ENCODE measurements at places on chromosomes 13 and 19.

- no peak for DNase-seq
These were observed 3.6 kb downstream of the NACC1 start for GRCh38 chr19:13121551-13122274.

- DNase-seq = no peak
These were observed 91.8 kb upstream of the TSC22D1 start for GRCh38 chr13:44667943-44668342.

- no peak for DNase-seq
These were observed 25.3 kb upstream of the TBC1D4 start for GRCh38 chr13:75507027-75508001.

DNA sequence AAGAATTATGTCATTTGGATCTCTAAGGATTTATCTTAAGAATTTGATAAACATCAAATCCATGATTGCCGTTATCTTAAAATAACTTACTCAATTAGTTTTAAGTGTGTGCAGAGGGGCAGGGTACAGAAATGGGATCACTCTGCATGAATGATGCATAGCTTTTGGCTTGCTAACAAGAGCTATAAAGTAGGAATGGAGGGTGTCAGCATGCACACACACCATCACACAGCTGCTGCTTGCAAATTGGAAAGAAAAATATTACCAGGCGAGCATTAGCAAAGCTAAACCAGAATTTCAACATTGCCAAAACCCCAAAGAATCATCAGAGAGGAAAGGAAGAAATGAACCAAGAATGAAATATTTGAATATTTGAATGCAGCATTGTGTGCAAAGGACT, 580.6 kb downstream of the LMO7 start:
- DNase-seq = no peak

- peak; percentile 23 for DNase-seq
These were observed 155.5 kb downstream of the TBC1D4 start for GRCh38 chr13:75326173-75327134.

DNA sequence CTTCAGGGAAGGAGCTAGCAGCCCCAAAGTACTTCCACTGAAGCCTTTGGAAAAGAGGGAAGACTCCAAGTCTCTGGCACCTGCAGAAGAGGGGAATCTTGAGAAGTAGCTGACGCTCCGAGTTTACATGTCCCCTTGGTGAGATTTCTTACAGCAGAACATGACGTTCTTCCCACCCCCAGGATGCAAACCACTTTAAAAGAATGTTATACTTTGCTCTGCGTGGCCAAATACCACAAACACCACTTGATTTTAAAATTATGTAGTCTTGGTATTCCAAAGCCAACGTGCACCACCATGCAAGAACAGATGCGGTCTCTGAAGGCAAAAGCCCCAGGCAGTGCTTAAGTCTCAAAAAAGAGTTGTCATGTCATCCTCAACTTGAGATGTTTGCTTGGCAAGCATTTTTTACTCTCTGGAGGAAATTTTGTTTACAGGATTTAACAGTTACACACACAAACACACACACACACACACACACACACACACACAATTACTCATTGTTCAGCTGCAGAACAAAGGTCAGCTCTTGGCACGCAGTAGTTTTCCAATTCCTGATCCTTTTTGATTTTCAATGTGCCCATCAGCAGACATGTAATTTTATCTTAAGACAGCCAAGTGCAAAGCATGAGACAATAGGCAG, 106.1 kb downstream of the RGCC start:
- no peak for DNase-seq

DNA sequence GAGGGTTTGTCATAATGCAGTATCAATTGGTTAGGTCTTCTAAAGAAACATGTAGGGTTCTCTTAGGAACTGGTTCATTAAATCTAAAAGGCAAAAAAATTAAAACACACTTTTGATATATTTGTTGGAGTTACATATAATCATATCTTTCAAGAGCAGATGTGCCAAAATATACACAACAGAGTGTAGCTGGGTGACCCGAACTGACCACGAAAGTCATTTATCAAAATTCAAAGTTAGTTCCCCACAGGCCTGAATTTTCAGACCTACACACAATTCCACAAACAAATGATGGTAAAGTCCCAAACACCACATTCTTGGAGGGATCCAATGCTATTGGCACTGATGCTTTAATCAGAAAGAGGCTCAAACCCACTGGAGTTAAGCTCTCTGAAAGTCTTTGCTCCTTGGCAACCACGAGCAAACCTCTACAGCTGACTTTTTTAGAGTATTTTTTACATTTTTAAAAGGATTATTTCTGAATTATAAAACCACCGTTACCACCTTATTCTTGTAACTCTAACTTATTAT, 50.9 kb downstream of the IRS2 start:
- no peak for DNase-seq

DNA sequence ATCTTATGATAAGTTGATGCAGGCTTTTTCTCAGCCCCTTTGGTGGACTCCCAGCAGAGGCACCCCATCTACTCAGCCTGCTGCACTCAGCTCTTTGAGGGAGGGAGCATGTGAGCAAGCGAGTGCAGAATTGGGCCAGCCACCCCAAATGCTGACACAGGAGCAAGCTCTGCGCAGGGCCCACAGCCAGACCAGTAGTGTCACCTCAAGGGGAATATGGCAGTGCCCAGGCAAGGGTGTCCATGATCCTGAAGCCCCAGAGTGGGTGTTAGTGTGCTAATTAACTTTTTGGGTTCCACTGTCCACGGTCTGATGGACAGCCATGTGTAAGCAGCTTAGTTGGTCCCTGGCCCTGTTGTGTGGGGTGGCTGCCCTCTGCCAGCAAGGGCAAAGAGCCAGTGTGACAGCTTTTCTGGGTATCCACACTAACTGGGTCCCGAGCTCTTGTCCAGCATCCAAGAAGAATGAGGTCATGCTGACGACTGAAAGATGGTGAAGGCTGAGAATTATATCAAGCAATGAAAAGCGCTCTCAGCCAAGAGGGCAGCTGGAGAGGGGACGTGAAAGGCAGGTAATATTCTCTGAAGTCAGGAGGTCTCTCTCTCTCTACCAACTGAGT, 898.3 kb upstream of the PCDH9 start:
- no peak for DNase-seq

DNA sequence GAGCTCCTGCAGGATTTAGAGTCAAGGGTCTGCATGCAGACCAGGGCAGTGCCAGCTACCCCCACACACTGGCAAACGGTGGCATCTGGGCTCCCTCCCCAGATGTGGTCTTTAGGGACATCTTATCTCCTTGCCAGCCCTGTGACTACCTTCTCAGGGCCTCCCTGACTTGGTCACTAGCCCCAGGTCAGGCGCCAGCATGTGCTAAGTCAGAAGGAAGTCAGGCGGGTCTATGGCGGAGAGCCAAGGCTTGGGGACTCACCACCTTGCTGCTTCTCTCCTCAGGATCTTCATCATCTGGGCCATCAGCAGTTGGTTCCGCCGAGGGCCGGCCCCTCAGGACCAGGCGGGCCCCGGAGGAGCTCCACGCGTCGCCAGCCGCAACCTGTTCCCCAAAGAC, 17.6 kb downstream of the CLPTM1 start:
- DNase-seq = no peak

GRCh38 chr19:459724-460511, 915 bp downstream of the SHC2 start:
- DNase-seq = no peak

DNA sequence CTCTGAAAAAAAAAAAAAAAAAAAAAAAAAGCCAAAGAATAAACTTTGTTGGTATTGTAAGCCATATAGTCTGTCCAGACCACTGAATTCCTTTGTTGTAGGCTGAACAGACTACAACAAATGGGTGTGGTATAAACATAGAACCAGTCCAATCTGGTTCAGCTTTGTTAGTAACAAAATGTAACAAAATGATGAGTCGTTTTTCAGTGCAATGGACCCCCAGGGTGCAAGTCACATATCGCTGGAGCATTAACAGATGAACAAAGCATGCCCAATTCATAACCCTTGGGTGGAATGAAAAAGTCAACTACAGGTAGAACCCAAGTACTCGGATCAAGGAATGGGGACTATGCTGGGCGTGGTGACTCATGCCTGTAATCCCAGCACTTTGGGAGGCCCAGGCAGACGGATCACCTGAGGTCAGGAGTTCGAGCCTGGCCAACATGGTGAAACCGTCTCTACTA, 13.6 kb upstream of the FCHO1 start:
- no peak for DNase-seq

- no peak for DNase-seq
These were observed 4.9 kb downstream of the CERS4 start for GRCh38 chr19:8213827-8214672.

DNA sequence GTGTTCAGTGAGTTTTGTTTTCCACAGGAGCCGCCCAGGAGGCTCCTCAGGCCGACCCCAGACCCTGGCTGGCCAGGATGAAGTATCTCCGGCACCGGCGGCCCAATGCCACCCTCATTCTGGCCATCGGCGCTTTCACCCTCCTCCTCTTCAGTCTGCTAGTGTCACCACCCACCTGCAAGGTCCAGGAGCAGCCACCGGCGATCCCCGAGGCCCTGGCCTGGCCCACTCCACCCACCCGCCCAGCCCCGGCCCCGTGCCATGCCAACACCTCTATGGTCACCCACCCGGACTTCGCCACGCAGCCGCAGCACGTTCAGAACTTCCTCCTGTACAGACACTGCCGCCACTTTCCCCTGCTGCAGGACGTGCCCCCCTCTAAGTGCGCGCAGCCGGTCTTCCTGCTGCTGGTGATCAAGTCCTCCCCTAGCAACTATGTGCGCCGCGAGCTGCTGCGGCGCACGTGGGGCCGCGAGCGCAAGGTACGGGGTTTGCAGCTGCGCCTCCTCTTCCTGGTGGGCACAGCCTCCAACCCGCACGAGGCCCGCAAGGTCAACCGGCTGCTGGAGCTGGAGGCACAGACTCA, 12.9 kb downstream of the B3GNT3 start:
- DNase-seq = no peak

- DNase-seq = no peak
These were observed 17.2 kb upstream of the CRTC1 start for GRCh38 chr19:18666317-18666716.

DNA sequence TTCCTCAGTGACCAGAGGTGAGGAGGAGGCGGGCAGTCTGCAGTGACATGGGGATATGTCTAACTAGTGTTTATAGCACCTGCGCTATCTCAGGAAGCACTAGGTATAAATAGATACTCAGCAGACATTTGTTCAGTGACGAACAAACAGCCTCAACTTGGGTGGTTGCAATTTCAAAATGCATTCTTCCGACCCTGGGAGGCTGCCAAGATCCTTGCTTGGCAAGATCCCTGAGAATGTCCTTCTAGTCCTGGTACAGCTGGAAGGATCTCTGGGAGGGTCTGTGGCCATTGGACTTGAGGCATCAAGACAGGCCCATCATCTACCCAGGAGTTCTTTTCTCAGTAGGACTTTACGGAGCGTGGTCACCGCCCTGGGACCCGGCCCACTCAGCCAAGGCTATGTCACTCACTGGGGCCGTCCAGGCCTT, 299.5 kb downstream of the ZNF536 start:
- DNase-seq = no peak

DNA sequence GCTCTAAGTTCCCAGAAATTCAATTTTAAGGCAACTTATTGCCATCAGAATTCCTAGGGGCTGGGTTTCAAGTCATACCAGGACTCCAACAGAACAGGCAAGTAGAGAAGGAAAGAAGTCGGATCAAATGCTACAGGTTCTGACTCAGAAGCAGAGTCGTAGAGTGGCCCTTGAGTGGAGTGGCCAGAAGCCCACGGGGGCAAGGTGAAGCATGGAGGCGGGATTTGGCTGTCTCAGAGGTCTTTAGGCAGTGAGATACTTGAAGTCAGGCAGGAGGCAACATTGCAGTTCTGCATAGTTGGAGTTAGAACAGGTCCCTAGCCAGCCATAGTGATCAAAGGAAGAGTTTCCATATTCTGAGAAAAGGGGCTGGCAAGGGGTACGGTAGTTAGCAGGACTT, 111.6 kb downstream of the NHLRC3 start:
- DNase-seq = no peak

DNA sequence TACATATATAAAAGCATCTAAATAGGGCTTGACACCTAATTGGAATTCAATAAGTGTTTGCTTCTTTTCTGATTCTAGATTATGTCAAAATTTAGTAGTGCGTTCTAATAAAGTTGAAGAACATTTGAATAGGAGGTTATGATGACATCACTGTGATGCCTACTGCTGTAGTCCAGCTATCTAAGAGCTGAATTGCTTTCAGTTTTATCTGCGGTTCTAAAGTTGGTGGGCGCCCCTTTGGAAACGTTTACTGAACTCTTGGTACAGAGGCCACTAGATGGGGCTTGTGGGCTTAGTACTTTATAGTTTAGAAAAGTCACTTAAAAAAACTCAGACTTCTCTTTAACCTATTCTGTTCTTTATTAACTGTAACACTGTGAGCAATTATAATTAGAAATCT, 776.9 kb downstream of the GPC5 start:
- no peak for DNase-seq

DNA sequence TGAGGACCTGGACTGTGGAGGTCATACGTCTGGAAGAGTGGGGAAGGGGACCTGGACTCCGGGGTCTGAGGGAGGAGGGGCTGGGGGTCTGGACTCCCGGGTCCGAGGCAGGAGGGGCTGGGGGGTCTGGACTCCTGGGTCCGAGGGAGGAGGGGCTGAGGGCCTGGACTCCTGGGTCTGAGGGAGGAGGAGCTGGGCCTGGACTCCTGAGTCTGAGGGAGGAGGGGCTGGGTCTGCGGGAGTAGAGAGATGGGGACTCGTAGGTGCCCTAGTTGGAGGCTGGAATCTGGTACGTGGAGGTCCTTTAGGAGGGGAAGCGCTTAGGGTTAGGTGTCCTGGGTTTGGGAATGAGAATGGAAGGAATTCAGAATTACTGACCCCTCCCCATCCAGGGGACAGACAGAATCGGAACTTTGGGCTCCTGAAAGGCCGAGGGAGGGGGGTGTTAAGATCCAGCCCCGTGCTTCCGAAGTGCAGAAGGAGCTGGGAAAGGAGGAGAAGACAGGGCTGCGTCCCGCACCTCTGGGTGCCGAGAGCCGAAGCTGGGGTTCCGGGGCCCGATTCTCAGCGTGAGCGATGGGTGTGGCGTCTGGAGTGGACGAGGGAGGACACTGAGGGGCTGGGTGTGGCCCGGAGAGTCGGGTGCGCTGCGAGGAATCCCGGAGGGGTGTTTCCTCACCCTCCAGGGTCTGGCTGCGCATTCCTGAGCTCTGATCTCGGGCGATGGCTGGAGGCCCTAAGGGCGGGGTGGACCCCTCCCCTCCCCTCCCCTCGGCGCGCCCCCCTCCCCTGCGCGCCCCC, 608 bp downstream of the MYADM start:
- no peak for DNase-seq

GRCh38 chr13:63208826-63209225, 1793.2 kb upstream of the PCDH20 start:
- DNase-seq = no peak

GRCh38 chr19:52748336-52748950, 13.6 kb upstream of the ZNF611 start:
- DNase-seq = no peak
